ENCODE measurements at places on chromosomes 1 and 21.
A peak's percentile ranks its signal among the peaks of the same experiment; 100 is the strongest.

DNA sequence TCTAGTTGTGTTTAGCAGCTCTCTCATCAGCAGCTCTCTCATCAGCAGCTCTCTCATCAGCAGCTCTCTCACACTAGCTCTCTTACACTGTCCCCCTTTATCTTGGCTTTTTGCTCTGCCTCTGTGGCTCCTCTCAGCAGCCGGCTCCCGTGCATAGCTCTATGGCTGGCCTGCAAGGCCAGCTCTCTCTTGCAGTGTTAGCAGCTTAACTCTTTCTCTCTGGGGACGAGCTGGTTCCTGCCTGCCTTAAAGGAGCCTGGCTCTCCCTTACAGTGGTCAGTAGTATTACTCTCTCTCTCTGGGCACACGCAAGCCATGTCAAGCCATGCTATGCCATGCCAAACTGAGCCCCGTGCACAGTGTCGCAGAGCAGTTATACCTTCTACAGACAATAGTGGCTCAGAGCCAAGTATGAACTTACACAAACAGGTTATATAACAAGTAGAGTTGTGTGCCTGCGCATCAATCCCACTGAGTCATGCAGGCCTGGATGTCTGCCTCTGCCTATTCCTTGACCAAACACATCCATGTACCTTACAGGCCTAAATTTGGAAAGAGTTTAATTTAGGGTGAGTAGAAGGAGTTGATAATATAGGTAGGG lies 295.9 kb downstream of the TPR start:
- no peak for DNase-seq

GRCh38 chr1:2356401-2356800 lies 35.0 kb downstream of the MORN1 start:
- no peak for DNase-seq

- DNase-seq, result no peak
Measured at GRCh38 chr1:116314305-116314919, 58.6 kb upstream of the ATP1A1 start.

DNA sequence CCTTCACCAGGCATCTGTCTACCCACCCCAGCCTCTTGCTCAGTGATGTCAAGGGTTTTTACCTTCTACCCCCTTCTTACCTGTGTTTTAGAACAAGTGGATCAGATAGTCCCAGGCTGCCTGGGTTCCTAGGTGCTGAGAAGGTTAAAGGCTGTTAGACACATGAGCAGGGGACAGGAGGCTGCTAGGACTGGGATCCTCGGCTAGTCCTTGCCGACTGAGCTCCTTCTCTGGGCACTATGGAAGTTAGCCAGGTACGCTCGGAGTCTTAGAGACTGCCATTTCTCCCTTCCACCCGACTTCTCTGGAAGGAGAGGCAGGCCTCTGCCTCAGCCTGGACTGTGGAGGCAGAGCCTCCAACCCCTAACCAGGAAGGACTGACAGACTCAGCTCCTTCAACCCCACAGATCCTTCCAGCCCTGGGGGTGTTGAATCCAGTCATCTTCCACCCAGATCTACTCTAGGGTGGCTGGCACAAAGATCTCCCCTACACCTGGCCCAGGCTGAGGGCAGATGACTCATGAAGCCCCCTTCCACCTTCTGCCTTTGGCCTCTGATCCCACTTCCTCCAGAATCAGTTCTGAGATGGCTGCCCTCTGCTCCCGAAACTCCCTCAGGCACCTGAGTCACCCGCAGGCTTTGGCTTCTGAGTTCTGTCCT lies at the start of gene DYNLT4:
TSS of gene DYNLT4 (minus strand) at position 648 of the 660 bp plus-strand sequence. CDS start 683 bp downstream, outside the sequence.
- no peak for DNase-seq

- DNase-seq, result no peak
Measured at GRCh38 chr1:241083285-241083684, 273.7 kb downstream of the RGS7 start.

DNA sequence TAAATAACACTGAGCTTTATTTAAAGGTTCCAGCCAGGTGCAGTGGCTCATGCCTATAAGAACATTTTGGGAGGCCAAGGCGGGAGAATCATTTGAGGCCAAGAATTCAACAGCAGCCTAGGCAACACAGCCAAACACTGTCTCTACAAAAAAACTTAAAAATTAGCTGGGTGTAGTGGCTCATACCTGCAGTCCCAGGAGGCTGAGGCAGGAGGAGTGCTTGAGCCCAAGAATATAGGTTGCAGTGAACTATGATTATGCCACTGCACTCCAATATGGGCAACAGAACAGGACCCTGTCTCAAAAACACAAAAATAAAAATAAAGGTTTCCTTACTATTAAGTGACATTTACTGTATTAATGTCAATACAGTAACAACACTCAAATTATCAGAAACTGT lies 2.1 kb downstream of the TAF12 start:
- peak; percentile 48 for DNase-seq

- DNase-seq, result peak; percentile 16
Measured at GRCh38 chr1:52629325-52629643, 3.7 kb upstream of the SHISAL2A start.

DNA sequence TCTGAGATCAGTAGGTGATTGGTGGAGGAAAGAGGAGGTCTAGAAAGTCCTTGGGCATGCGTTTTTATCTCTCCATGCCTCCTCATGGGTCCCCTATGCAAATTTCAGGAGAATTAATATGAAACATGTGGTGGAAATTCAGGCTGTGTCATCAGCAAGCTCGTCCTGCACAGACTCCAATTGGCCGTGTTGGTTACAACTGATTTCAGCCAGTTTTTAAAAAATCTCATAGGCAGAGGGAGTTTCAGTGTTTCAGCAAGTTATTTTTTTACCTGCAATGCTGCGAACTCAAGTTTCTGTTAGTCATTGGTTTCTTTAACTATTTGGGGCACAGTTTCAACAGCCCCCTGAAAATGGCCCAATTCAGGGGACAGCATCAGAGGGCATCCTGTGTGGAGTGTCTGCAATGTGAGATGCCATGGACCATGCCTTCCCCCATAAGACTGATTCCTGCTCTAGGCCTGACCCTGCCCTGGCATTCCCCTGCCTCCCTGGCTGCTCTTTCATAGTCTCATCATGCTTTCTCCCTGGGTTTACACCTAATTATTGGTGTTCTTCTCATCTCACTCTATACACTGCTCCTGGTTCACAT lies 59.9 kb downstream of the C1orf198 start:
- no peak for DNase-seq

DNA sequence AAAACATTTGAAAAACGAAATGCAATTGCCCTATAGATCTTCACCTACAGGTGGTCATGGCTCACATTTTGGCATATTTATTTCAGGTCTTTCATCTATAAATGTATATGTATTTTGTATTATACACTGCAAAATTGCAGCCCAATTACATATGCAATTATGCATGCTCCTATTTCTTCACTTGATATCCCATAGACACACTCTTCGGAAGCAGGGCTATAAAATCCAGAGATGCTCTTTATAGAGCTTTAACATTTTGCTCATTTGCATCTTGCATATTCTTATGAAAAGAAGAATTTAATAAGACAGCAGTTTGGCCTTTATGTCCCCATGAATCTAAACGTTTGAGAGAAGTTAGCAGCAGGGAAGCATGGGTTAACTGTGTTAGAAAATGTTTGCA lies 44.7 kb upstream of the PALMD start:
- DNase-seq, result no peak

GRCh38 chr1:97791251-97791650 lies 129.6 kb downstream of the DPYD start:
- DNase-seq, result no peak

DNA sequence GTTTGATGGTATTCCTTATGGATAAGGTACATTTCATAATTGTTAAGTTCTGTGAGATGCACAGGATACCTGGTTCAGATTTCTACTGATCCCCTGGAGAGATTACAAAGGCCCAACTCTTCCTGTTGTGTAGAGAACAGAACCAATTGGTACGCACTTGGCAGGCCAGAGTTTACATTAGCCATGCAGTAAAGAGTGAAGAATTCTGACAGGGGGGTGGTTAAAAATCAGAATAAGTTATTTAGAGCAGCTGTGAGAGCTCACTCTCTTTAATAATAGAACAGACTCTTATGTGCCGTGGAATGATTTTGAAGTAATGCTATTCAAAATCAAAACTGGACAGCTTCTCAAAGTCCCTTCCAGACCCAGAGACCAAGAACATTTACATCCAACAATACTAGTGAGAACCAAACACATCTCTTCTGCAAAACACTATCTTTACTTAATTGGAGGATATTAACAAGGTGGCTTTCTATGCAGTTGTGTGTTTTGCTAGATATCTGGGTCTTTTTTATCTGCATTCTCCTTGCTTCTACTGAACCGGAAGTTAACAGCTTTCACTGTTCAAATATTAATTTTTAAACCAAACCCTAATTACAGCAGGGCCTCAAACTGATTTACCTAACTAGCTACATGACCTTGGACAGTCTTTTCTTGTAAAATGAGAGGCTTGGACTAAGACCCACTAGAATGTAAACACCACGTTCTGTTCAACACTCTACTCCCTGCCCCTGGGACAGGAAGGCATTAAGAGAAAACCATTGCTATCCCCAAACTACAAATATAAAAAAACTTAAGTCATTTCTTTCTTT lies 4.0 kb downstream of the USP24 start:
- DNase-seq, result no peak

DNA sequence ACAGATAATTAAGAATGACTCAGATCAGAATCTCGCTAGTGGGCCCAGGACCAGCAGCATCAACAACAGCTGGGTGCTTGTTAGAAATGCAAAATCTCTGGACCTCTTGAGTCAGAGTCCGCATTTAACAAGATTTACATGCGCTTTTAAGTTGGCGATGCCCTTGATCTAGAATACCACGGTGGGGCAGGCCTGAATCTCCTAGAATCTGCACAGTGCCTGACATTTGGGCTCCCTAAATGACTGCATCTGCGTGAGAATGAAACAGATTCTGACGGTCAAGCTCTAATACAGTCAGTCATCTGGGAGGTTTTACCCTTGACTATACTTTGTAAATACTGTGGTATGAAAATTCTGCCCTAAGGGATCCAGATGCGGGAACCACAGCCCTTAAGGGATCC lies 17.2 kb upstream of the RAB29 start:
- DNase-seq, result no peak

- DNase-seq, result no peak
Measured at GRCh38 chr1:25169610-25170009, 62.7 kb downstream of the SYF2 start.

DNA sequence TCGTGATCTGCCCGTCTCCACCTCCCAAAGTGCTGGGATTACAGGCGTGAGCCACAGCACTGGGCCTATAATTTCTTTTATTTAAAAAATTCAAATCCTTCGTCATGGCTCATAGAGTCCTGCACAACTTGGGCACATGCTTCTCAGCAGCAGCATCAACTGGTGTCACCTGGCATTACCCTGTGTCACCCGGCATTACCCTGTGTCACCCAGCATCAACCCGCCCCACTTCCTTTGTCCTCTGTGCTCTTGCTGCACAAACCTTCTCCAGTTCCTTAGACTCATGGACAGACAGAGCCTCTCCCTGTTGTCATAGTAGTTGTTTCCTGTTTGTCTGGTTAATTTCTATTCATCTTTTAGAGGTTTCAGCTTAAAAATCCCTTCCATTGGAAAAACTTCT lies 121.2 kb upstream of the SERBP1 start:
- DNase-seq, result no peak

DNA sequence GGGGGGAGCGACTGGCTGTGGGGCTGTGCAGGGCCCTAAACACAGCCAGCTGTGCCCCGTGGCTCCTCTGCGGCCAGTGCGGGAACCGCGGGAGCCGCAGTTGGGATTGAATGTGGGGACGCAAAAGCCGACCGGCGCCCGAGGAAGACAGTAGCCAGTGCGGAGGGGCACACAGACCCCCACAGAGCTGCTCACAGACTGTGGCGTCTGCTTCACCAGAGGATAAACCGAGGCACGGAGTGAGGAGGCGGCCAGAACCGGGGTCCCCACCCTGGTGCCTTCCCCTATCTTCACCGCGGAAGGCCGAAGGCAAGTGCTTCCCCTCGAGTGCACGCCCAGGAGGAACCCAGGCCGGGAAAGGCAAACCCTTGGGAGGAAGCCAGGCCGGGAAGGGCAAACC lies 8.7 kb upstream of the TMEM52 start:
- DNase-seq, result no peak

- peak; percentile 97 for DNase-seq
Measured at GRCh38 chr1:183022202-183023145, 746 bp upstream of the LAMC1 start.

GRCh38 chr1:87213135-87213515 lies 115.6 kb upstream of the LMO4 start:
- DNase-seq, result no peak

GRCh38 chr1:36365381-36365780 lies 20.3 kb downstream of the STK40 start:
- no peak for DNase-seq

GRCh38 chr1:228306275-228307217 lies 98.7 kb downstream of the OBSCN start:
- no peak for DNase-seq

DNA sequence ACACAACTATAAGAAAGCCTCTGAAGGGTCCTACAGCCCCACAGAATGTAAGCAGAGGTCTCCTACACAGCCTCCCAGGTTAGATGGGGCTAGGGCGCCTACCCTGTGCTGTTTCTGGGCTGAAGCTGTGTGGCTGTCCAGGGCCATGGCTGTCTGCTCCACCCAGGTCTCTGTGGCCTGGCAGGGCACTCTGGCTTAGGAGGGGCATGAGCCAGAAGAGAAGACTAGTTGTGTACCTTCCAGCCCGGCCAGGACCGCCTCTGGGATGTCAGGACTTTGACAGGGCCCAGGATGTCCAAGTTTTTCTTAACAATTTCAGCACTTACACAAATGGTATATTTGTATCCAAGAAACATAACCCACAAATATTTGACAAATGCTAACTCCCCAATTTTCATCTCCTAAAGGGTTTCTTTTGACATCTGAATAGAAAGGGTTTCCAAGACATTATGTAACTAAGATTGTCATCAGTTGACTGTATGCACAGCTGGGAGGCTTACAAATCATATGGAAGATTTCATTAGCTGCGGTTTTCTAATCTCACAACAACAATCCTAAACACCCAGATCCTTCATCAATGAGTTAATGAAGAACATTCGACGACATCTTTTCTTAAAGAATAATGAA lies 80.5 kb downstream of the HSF2BP start:
- DNase-seq, result no peak

GRCh38 chr1:173330149-173330951 lies 123.2 kb upstream of the TNFSF4 start:
- peak; percentile 23 for DNase-seq

- no peak for DNase-seq
Measured at GRCh38 chr1:232705815-232706575, 76.1 kb upstream of the SIPA1L2 start.

GRCh38 chr1:246302711-246303317 lies 204.3 kb downstream of the SMYD3 start:
- no peak for DNase-seq

DNA sequence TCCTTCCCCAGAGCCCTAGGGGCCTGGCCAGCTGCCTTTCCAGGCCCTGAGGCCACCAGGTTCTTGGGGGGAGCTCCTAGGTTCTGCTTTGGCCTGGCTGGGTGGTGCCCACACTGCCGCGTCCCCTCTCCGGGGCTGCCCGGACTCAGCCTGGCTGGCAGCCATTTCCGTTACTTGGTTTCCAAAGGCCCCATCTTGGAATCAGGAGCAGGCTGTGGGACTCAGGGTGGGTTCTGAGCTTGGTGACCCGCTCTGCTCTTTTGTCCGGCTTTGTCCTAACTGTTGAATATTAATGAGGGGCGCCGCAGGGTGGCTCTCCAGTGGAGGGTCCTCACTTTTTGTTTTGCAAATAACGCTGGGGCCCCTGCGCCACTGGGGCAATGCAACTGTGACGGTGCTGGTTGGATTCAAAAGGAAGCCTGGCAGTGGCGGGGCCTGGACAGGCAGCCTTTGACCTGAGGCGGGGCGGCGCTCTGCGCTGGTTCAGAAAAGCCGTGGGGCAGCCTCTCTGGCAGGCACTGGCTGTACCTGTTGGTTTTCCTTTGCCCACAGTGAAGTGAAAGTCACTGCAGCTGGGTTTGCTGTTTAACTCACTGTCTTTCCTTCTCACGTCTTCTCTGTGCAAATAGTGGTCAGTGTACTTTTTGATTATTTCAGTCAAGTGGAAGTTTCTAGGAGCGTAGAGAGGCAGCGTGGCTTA lies 20.2 kb downstream of the SKI start:
- no peak for DNase-seq

Data from ACHN (cell line).